ENCODE measurements at places on chromosomes 4 and X.
A peak's percentile ranks its signal among the peaks of the same experiment; 100 is the strongest.

DNA sequence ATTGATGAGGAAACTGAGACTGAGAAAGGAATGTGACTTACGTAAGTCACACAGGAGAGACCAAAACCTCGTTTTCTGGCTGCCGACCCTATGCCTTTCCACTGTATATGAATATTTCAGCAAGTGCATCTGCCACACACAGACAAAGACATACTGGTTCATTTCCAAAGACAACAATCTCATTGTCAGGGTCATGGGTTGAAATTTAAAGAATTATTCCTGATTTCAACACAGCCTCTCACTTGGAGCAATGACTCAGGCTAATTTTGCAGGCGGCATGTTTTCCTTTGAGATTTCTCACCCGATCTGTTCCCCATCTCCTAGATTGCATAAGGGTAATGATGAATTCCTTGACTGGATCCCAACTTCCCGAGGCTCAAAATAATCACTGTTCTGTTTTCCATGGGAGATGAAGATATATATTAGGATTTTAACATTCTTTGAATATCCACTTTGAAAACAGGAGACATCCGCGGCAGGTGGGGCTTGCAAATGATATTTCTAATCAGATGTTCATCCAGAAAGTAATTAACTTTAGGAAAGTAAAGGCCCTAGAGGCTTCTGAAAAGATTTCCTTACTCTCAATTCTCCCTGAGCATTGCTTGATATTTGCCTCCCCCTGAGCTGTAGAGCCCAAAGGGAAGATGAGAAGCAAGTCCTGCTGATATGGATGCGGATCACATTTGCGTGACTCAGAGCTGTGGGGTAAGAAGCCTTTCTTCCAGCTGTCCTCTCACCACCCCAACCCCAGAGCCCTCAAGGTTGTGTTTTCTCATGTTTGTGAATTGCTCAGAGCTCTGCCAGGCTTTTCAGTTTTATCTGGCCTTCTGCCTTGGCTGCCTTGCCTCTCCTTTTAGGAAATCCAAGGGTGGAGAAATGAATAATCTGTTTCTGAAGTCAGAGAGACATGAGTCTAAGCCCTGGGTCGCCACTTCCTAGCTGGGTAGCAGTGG, 361.1 kb upstream of the BOD1L1 start:
- no peak for DNase-seq

GRCh38 chr4:73211968-73212367, 46.6 kb downstream of the ANKRD17 start:
- peak; percentile 20 for DNase-seq

DNA sequence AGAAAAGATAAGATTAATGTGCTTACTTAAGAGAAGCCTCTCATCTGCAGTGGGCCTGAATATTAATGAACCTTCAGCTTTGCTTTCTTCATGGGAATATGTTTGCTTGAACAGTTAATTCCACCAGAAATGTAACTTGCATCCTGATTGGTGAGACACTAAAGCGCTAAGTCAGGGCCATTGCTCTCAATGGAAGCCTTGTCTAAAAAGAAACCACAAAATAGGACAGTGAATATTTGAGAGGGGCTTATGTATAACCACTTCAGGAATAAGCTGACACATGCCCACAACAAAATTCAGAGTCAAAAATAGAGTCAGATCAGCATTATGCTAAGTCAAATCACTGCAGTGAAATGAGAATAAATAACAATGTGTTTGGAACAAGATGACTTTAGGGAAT, 1125.8 kb downstream of the STIM2 start:
- no peak for DNase-seq

DNA sequence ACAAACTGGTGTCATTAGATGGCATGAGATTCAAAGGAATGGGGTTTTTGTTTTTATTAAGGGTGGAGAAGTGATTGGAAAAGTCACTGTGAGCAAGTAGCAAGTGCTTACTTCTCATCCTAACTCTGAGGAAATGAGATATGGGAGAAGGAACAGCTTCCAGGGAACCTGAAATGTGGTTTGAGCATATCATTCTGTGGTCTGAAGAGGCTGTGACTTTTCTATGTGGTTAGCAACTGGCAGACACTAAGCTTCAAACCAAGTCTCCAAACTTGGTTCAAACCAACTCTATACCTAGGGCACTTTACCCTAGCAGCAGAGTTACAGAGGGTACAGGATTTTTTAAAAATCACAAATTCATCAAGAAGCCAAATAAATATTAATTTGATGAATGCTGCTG, 58.2 kb downstream of the DCLK2 start:
- no peak for DNase-seq

DNA sequence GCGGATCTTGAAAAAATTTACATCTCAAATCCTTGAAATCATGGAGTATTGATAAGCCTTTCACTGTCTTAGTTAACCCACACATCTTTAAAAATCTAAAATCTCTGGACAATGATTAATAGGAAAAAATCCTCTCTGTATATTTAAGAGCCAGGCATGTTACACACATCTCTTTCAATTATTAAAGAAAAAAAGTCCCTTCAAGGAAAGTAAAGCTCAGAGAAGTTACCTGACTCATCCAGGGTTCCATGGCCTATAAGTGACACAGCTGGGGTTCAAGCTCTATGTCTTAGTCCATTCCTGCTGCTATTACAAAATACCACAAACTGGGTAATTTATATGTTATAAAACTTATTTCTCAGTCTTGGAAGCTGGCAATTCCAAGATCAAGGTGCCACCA, 14.2 kb upstream of the FGF16 start:
- DNase-seq, result no peak

DNA sequence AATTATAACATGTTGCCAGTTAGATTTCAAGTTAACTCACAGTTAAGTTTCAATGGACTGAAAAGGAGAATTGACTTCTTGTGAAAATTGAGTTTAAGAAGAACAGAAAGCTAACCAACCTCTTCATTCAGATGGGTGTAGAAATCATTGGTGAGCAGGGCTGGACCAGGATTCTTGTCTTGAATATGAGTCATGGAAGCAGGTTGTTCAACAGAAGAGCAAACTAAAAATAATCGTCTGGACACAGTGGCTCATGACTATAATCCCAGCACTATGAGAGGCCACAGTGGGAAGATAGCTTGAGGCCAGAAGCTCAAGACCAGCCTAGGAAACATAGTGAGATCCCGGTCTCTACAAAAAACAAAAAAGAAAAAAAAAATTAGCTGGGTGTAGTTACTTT, 98.2 kb downstream of the ARSJ start:
- DNase-seq, result no peak

- peak; percentile 74 for DNase-seq
These were observed 5.0 kb upstream of the SDAD1 start for GRCh38 chr4:75995727-75996126.

Data from kidney capillary endothelial cell (primary cell).